Activated CD4-positive, CD25-positive, alpha-beta regulatory T cell (primary cell): ENCODE measurements at places on chromosomes 1 and 21.

GRCh38 chr1:229136822-229137221 is 134.1 kb upstream of the RAB4A start:
- DNase-seq, result no peak

DNA sequence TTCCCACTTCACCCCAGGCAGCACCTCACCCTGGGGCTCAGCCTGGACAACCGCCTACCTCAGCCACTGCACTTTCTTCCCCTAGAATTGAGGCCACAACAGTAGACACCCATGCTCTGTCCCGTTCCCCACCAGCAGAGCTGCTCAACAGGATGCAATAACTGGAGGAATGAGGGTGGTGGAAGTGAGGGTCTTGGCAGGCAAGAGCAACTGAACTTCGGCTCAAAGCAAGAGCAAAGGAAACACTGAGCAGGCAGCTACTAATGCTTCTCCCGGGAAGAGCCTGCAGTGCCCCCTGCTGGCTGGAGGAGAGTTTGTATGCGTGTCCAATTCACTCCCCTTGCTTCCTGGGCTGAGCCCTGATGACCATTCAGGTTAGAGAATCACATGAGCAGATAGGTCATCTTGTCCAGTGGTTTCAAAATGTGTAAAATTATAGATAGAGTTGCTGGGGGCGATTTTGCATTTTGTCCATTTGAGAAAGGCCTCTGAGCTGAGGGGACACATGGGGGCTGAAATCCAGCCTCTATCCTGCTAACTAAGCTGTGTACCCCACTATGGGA is 13.9 kb downstream of the NT5C1A start:
- DNase-seq, result peak; percentile 34

- no peak for DNase-seq
These were observed 94.7 kb downstream of the NTMT2 start for GRCh38 chr1:170240409-170240808.

GRCh38 chr1:232991238-232991637 is 40.8 kb downstream of the NTPCR start:
- DNase-seq, result no peak

DNA sequence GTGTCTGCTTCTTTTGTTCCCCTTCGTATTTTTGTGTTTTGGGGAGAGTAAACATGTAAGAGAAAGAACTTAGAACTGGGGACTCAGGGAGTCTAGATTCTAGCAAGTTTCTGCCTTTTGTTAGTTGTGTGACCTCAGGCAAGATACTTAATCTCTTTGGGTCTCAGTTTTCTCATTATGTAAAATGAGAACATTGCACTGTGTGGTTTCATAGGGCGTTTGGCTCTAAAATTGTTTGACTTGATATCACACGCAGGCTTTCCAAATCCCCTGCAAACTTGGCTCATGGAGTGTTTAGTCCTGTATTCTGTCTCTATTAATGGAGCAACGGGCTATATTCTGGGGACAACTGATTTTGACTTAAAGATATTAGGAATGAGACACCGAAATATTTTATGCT is 57.7 kb downstream of the NTNG1 start:
- DNase-seq, result no peak

- no peak for DNase-seq
These were observed 7.4 kb downstream of the ZNF496 start for GRCh38 chr1:247324204-247324787.

DNA sequence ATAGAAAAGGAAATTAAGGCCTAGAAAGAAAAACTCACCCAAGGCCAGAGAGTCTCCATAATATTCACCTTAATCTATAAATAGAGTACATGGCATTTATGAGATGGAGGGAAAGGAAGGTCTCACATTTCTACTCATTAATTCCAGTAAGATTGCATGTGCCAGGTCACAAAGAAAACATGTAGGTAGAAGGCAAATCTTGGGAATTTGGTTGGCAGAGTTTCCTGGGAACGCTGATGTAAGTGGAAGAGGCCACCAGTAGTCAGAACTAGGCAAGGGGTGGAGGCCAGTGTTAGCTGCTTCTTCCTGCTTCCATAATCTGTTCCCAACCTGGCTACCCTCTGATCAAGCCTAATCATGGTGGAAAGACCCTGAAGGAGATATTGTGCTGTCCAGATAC is 29.2 kb upstream of the PGBD5 start:
- no peak for DNase-seq
